ENCODE measurements at places on chromosomes 1 and 21.

- no peak for DNase-seq
Measured at GRCh38 chr1:19083081-19083480, 126.6 kb upstream of the IFFO2 start.

DNA sequence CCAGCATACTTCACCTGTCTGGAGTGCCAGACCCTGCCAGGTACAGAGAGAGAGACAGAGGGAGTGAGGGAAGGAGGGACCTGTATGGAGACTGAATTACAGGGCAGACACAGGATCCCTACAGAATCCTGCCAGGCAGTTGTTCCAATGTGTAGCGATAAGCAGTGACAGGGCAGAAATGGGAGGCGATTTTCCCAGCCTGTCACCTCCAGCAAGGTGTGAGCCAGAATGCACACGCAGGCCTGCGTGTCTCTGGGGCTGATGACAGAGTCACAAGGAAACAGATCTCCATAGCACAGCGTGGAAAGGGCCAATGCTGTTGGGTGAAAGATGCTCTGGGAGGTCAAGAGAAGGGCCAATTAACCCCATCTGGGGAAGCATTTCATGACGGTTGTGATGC, 111.3 kb downstream of the HIVEP3 start:
- DNase-seq, result no peak

- DNase-seq, result no peak
Measured at GRCh38 chr1:66476774-66477173, 57.2 kb upstream of the SGIP1 start.

GRCh38 chr1:173415490-173415889, 61.6 kb upstream of the PRDX6 start:
- DNase-seq, result no peak

GRCh38 chr1:172472495-172472894, 28.6 kb upstream of the PIGC start:
- no peak for DNase-seq

GRCh38 chr1:212225416-212225815, 59.8 kb upstream of the PPP2R5A start:
- DNase-seq, result peak; percentile 1

- no peak for DNase-seq
Measured at GRCh38 chr1:214363386-214363785, 82.4 kb downstream of the SMYD2 start.

DNA sequence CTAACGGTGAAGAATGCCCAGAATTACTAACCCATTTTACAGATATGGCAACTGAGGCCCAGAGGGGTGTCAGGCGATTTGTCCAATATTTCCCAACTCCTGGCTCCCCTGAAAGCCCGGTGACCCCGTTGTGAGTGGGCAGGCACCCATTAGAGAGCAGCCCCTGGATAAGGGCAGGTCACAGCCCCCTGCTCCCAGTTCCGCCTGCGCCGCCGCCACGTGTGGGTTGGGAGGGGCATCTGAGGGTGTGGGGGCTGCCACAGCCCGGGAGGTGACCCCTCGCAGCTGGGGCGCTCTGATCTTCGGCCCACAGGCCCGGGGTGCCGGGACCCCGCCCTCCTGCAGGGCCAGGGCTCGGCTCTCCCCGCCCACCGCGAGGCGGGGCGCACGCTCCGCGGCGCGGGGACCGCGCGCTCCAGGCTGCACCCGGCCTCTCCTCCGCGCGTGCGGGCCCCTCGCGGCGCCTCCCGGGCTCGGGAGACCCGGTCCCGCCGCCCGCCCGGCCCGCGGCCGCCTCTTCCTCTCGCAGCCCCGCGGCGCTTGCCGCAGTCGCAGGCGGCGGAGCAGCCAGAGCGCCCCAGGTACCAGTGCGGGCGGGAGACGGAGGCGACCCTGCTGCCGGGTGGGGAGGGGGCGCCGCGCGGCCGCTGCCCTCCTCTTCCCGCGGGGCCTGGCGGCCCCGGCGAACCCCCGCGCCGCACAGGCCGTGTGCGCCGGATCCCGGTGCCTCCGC, at the start of gene HTR6:
Gene HTR6, plus strand, starts transcription at position 423 of the 733 bp plus-strand sequence. CDS start 879 bp downstream, outside the sequence.
- peak; percentile 30 for DNase-seq

DNA sequence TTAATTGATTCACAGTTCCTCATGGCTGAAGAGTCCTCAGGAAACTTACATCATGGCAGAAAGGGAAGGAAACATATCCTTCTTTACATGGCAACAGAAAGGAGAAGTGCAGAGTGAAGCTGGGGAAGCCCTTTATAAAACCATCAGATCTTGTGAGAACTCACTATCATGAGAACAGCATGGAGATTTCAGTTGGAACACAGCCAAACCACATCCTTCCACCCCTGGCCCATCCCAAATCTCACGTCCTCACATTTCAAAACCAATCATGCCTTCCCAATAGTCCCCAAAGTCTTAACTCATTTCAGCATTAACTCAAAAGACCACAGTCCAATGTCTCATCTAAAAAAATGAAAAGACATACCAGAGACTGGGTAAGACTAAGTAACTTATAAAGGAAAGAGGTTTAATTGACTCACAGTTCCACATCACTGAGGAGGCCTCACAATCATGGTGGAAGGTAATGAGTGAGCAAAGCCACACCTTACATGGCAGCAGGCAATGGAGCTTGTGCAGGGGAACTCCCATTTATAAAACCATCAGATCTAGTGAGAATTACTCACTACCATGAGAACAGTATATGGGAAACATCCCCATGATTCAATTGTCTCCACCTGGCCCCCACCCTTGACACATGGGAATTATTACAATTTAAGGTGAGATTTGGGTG, 105.2 kb downstream of the MRPL39 start:
- no peak for DNase-seq

- DNase-seq, result no peak
Measured at GRCh38 chr1:218546314-218546713, 201.2 kb downstream of the TGFB2 start.

DNA sequence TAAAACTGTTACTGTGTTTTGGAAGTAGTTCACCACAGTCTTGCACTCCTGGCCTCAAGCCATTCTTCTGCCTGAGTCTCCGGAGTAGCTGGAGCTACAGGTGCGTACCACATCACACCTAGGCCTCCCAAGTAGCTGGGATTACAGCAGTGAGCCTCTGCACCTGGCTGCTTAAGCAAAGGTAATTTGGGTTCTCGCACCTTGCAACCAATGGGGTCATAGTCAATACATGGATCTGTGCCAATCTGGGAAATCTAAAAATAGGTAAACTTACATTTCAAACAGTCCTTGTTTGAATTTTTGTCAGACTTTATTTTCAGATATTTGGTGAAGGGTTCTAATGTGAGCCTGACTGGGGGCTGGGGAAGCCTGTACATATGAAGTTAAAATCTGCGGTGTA, 466.5 kb downstream of the PCP4 start:
- no peak for DNase-seq

- no peak for DNase-seq
Measured at GRCh38 chr1:12511516-12512468, 106.2 kb downstream of the DHRS3 start.

DNA sequence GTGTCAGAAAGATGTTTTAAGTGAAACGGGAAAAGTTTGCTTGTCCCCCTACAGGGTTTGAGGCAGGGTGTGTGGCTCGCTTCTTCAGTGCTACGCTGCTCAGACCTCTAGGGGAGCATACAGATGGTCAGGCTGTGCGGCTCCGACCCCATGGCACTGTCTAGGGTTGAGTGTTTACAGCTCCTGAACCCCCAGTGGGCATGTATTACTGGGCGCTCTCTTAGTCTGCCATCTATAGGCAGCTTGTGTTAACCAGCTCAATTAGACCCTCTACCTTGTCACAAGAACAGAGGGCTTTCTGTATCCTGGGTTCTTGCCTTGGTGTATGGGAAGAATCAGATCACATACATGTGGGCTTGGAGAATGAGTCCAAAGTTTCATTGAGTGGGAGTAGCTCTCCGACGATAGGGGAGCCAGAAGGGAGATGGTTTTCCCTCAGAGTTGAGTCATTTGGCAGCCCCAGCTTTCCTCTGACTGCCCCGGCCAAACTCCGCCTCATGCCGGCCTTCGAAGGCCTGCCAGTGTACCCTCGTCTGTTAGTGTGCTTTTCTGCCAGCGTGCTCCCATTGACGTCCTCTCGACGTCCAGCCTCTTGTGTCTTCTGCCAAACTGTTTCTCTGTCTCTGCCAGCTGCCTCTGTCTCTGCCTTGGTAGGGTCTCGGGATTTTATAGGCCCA, 38.6 kb upstream of the ADGRL4 start:
- DNase-seq, result no peak

GRCh38 chr1:14003552-14003951, 303.6 kb downstream of the PRDM2 start:
- no peak for DNase-seq

DNA sequence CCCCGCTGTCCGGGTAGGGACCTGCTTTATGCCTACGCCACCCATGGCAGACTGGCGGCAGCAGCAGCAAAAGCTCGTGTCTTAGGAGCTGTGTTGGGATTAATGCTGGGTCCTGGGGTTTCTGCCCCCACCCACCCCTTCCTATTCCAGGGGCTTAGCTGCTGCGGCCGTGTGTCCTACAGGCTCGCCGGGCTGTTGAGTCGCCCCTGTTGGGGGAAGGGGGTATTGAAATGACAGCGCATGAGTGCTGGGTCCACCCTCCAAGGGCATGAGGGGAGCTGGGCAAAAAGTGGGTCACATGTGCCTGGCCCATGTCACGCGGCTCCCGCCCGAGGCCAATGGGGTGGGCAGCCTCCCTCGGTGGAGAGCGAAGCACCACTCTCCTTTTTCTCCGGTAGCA, 118.3 kb upstream of the COL6A1 start:
- DNase-seq, result no peak

DNA sequence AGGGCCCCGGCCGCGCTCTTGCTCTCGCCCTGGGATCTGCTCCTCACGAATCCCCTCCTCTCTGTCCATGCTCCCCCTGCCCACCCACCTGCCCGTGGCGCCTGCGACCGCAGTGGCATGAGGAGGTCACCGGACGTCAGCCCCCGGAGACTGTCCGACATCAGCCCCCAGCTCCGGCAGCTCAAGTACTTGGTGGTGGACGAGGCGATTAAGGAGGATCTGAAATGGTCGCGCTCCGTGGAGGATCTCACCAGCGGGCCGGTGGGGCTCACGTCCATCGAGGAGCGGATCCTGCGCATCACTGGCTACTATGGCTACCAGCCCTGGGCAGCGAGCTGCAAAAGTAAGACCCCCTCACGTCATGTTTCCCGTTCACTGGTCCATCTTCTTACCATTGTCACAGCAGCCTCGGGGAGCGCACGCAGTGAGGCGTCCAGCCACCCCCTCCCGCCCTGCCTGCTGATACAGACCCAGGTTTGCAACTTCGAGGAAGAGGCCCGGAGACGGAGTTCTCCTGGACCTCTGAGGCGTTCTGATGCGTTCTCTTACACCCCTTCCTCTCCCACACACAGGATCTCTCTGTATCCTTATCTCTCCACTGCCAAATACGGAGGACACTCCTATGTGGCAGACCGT, 1.1 kb downstream of the SLC35F3 start:
- no peak for DNase-seq

GRCh38 chr21:26019236-26019635, 151.3 kb downstream of the APP start:
- DNase-seq, result no peak

DNA sequence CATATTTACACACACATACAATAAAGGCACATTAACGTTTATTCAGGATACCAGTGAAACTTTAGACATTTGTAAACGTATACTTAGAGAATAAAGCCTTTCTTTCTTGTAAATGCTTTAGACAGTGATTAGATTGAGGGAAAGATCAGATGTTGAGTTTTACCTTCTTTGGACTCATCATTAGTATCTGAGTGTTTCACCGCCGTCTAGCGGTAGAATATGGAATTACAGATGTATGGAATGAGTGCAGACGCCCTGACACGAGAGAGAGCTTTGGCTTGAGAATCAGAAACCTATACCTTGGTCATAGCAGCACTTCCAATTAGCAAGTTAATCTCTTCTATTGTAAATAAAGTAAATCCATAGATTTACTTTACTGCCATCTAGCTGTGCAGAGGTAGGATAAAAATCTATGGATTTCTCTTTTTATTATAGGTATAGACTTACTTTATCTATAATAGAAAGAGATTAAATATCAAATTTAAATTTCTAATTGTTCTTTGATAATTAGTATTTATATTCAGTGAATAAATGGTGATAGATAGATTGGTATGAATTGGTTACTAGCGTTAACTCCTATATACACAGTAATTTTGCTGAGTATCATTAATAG, 12.6 kb downstream of the FLG2 start:
- peak; percentile 21 for DNase-seq

GRCh38 chr1:206930210-206930798, 8.6 kb upstream of the FCMR start:
- DNase-seq, result no peak

GRCh38 chr1:14970115-14970798, 183.3 kb upstream of the TMEM51 start:
- no peak for DNase-seq

DNA sequence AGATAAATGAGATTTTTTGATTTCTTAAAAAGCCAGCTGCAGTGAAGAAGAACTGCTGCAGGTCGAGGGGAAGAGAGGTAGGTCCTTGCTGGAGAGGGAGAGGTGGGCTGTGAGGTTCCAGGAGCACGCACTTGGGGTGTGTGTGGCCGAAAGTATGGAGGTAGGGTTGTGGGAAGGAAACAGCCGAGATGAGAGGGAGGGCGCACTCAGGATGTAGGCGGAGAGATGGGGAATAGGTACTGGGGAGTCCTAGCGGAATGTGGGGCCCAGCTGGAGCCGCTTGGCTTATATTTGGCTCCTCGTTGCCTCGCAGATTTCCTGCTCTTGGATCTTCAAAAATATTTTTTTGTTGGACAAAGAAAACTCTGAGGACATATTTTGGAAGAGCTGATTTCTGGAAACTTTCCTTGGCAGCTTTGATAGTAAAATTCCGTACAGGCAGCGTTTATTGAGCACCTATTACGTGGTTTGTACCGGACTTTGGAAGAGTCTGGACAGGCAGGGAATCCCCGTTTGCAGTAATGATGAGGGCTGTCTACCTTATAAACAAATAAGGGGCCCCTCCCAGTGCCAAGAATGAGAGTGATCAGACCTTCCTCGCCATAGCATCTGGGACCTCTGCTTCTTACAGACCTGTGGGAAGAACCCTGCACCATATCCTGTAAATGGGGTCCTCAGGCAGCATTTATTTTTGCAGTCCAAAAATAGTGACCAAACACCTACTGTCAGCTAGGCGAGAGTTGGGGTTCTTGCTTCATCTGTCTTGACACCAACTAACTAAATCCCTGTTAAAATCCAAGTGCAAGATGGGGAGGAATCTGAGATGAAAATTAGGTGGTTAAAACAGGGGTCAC, 1.5 kb downstream of the LRRC8D start:
- DNase-seq, result no peak

GRCh38 chr1:218352075-218352438, 6.9 kb downstream of the TGFB2 start:
- DNase-seq, result no peak

- no peak for DNase-seq
Measured at GRCh38 chr1:12314333-12314903, 84.6 kb downstream of the VPS13D start.

DNA sequence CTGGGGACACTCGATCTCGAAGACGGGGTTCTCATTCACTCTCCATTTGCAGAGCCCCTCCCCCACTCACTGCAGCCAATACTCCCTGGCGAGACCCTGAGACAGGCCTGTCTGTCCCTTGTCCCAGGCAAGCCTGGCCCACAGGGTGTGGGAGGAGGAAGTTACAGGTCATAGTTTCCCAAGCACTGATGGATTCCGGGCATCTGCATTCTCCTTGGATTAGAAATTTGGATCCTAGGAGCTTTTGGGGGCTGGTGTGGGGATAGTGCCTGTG, 11.3 kb downstream of the WNT3A start:
- DNase-seq, result no peak

GRCh38 chr21:16117331-16117730, 387.5 kb downstream of the USP25 start:
- no peak for DNase-seq

GRCh38 chr1:63829349-63830327, 55.8 kb downstream of the ROR1 start:
- DNase-seq, result no peak
